GM19239 (cell line): ENCODE measurements at places on chromosomes 11 and 22.
A peak's percentile ranks its signal among the peaks of the same experiment; 100 is the strongest.

- DNase-seq = no peak
These were observed at the start of the genes NLRP14 and ZNF214 for GRCh38 chr11:7020183-7020917. Gene NLRP14, plus strand, starts transcription at chr11:7020479. Its CDS starts 18,108 bp downstream, at chr11:7038587. Gene ZNF214, minus strand, starts transcription at chr11:7020346. Its CDS starts 17,511 bp downstream, at chr11:7002835.

DNA sequence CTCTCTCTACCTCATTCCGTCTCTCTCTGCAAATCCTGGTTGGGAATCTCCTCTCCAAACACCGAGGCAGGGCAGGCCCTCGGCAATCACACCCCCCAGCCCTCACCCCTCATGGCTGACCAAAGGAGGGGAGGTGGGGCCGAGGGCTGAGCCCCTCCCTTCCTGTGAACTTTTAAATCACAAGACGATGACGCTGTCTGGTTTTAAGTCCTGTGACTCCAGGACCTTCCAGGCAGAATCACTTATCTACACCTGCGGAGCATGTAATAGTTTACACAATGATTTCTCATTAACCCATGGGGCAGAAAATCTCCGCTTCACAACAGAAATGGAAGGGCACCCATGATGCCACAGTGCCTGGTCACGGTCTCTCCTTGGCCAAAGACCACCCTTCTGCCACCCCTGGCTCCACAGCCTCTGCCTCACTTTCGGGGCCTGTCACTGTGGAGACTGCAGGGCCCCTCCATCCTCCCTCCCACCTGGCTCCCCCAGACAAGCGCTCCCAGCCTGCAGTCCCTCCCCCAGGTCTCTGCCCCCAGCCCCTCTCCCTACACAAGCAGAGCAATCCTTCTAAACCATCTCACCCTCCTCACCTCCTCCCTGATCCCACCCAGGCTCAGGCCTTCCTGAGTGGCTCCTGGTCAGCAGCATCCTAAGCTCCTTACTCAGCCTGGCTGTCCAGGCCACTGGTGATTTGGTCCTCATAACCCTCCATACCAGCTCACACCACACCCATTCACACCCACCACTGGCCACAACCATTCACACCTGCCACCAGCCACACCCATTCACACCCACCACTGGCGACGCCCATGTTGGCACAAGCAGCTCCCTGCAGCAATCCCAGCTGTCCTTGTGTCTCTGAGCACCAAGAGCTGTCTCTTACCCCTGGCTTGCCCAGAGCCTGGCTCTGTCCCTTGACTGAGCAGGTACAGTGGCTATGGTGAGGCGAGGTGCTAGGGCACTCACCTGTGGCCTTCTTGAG is 30.7 kb upstream of the ARFGAP3 start:
- DNase-seq = no peak

GRCh38 chr11:31812383-31813381 is 1.6 kb upstream of the PAX6 start:
- no peak for DNase-seq

DNA sequence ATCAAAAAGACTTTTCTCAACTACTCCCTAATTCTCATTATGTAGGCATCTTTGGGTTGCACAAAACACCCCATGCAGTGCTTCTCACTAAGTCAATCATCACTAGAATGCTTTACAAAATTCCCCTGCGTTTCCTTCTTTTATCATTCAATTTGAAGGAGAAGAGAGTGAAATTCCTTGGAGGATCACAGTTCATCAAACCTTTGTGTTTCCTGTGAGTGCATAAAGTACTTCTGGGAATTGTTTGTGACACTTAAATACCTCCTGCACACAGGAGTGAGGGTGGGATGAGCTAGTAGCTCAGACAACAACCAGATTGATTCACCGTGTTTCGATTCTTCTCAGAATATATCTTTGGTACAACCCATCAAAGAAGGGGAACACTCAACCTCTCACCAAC is 3.7 kb upstream of the OR5AR1 start:
- no peak for DNase-seq

GRCh38 chr11:13495929-13496328 is at the start of gene PTH:
Gene PTH, minus strand, starts transcription at chr11:13495997. Its CDS starts 3,142 bp downstream, at chr11:13492855.
- DNase-seq = no peak

GRCh38 chr11:63986156-63986931 is at the start of gene OTUB1:
Gene OTUB1, plus strand, starts transcription at chr11:63986438. Its CDS starts 19 bp downstream, at chr11:63986457.
- peak; percentile 98 for DNase-seq

DNA sequence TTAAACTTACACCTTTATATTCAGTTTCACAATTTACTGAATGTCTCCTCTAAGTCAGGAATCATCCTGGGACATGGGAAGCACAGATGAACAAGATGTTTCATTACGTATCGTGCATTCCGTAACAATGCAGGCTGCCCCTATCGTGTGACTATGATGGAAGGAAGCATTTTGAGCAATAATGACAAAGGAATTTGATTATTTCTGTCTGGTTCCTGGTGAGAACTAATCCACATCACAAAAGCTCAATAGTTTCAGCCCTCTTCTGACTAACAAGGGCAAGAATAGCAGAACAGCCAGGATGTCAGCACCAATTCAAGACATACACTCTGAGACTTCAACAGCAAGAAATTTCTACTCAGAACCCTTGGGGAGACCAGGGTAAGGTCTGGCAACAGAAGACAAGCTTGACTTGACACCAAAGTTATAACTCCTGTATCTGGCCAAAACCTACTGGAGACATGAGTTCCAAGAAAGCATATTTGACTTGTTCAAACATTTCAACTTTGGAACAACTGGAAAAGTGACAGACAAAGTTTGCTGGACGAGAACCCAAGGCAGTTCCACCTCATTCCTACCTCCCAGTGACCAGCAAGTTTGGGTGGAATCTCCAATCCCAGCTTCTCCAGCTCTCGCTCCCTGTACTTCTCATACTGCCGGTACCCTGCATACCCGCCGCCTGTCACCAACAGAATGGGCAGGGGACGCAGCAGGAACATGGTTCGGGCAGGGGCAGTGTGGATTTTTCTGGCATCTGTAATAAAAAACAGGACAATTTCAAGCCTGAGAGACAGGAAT is 14.3 kb downstream of the PISD start:
- DNase-seq = no peak

DNA sequence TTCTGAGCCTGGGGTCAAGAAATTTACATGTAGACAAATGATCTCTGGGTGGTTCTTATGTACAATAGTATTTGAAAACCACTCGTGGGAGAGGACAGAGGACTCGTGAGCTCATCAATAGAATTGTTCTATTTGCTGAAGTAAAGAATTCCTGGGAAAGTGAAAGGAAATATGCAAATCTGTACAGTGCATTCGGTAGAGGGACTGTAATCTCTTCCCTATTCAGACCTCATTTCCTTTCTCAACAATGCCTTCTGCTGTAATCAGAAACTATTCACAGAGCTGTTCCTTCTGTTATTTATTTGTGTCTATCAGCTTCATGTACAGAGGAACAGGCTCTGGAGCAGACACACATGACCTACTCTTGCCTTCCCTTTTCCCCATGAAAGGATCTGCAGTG is 709.4 kb upstream of the KIRREL3 start:
- DNase-seq = no peak

DNA sequence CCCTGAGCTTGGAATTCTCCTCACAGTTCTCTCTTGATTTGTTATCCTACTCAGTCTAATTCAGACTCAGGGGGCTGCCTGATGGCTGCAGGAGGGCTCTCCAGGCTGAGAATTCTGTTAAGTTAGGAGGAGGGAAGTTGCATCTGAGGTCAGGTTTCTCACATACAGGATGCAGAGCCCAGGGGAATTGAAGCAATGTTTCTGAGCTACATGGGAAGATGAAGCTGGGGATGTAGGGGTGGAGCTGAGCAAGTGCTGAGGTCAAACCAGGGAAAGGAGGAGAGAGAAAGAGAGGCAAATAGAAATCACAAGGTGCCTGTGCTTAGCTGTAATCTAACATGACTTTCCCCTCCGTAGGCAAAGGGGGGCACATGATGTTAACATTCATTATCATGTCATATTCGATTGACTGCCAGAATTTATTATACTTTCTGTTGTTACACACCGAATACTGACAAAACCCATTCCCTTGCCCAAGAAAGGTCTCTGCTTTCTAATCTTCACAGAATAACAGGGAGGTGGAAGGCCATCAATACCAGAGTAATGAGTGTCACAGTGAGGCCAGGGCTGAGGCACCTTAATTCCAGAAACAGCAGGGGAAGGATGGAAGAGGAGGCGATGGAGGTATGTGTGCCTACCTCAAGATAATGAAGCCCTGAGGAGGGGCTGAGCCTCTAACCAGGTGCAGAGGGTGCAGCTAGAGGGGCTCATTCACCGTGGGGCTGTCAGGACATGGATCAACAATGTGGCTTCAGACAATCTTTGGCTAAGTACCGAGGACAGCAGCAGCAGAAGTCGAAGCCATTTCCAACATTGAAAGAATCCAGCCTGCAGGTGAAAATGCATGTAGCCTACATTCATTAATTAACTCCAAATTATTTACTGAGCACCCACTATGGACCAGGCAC is 205.4 kb upstream of the SNX19 start:
- no peak for DNase-seq

- DNase-seq = no peak
These were observed 116.4 kb upstream of the CRYBB3 start for GRCh38 chr22:25083056-25083806.

DNA sequence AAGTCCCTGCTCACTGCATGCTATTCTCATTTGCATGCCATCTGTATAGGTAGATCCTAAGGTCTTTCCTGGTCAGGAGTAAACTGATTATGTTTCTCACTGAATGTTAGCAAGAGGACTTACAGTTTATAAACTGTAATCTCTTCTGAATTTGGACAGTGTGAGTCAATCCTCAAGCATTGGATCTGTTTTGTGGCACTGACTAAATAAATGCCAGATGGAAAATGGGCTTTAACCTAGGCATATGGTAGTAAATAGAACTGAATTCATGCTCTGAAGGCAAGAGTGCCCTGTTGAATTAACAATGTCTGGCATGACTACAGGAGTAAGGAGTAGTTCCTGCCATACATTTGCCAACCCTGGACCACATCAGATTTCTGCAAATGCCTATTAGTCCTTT is 11.4 kb downstream of the FAM181B start:
- no peak for DNase-seq

GRCh38 chr11:35723913-35724312 is 61.3 kb downstream of the TRIM44 start:
- peak; percentile 10 for DNase-seq

- no peak for DNase-seq
These were observed 352 bp downstream of the C22orf23 start for GRCh38 chr22:37953062-37953436.

GRCh38 chr11:111815489-111815888 is 49.3 kb upstream of the PPP2R1B start:
- DNase-seq = no peak

- no peak for DNase-seq
These were observed 28.0 kb downstream of the SLN start for GRCh38 chr11:107683807-107684206.

GRCh38 chr11:119056421-119056999 is 495 bp downstream of the HYOU1 start:
- DNase-seq = peak; percentile 37

DNA sequence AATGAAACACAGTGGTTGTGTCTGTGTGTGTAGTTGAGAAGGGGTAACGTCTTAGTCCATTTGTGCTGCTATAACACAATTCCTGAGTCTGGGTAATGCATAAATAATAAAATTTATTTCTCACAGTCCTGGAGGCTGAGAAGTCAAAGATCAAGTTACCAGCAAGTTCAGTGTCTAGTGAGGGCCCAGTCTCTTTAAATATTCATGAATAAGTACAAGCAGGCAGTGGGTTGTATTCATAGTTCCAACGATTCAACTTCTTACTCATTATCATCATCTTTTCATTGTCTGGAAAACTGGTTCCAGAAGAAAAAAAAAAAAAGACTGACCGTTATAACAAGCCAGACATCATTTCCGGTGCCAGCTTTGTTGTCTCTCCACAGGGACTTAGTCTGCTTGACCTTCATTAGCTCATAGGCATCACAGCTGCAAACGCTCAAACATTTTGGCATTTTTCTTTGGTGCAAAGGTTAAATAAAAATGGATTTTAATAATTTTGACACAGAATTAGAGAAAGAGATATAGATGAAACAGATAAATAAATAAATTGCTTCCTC is 1297.5 kb downstream of the LRRC4C start:
- DNase-seq = no peak

DNA sequence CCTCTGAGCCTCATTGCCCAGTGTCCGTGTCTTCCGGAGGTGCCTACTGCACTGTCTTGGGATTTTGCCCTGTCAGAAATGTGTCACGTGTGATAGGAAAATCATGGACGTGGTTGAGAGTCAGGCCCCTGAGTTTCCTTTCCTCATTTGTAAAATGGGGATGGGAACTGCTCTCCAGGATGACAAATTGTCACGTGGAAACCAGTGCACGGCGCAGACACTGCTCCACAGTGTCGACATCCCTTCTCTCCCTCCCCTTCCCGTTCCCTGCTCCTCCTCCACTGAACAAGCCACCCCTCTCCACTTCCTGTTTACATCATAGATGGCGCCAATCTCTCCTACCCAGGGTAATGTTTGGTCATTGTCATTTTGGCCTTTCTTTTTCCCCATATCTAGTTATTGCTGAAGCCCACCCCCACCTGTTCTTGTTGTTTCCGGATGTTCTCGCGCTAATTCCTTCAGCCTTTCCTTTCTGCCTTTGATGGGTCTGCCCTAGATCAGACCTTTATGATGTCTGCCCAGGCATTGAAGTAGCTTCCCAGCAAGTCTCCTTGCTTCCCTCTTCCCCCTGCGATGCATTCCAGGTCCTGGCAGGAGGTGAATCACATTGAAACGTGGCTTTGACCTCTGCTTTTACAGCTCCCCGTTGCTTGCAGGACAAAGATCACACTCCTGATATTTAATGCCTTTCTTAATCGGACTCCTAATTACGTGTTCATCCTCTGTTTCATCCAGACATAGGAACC is 91.8 kb downstream of the TBC1D22A start:
- DNase-seq = no peak

DNA sequence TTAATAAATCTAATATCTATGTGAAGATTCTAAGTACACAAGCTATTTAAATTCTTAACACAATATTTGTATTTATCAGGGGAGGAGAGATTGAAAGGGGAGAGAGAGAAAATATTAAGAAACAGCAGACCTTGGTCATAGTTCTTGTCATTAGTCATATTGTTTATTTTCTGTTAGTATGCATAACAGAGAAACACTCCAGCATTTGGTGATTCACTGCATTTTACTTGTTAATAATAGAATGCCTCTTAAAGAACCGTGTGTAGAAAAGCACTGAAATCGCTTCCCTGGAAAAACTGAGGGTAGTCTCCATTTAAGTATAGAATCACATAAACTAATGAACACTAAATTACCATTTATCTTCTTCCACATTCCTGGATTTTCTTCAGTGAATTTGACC is 122.7 kb upstream of the TRPC6 start:
- DNase-seq = no peak

GRCh38 chr22:19478901-19479354 is at the start of gene UFD1:
Gene UFD1, minus strand, starts transcription at chr22:19479193. Its CDS starts 108 bp downstream, at chr22:19479085.
- DNase-seq = peak; percentile 67

GRCh38 chr22:23566705-23567475 is 13.2 kb downstream of the IGLL1 start:
- DNase-seq = no peak

- DNase-seq = no peak
These were observed 31.7 kb downstream of the PGM2L1 start for GRCh38 chr11:74366576-74366975.

- no peak for DNase-seq
These were observed 35.6 kb upstream of the CDON start for GRCh38 chr11:126098204-126098769.

DNA sequence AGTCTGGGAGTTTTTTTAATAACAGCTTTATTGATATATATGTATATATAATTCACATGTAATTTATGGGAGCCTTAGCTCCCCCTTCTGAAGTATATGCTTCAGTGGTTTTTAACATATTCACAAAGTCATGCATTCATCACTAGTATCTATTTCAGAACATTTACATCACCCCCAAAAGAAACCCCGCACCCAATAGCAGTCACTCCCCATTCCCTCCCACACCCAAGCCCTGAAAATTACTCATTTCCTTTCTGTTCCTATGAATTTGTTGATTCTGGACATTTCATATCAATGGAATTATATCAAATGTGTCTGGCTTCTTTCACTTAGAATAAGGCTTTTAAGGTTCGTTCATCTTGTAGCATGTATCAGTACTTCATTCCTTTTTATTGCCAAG is 35.6 kb upstream of the SYT7 start:
- no peak for DNase-seq
